ENCODE measurements at places on chromosomes 4 and X. TPM values are rescaled to one million over a fixed set of nuclear protein-coding genes. Genes with fewer than 3 reads are reported as not detected.

PLXNB3 gene
- total RNA-seq = 0.48 TPM

PSAPL1 gene
- not detected for total RNA-seq

GAGE12J gene
- total RNA-seq = not detected

GSPT2 gene
- 10.7 TPM for total RNA-seq

SORCS2 gene
- not detected for total RNA-seq

TEX11 gene
- total RNA-seq = not detected

KIT gene
- total RNA-seq = 0.04 TPM

DSPP gene
- not detected for total RNA-seq

MAGEA1 gene
- not detected for total RNA-seq

RIBC1 gene
- 0.89 TPM for total RNA-seq

HTRA3 gene
- not detected for total RNA-seq

VCX3A gene
- total RNA-seq = not detected

OTUD6A gene
- total RNA-seq = not detected

FAM241A gene
- total RNA-seq = 6.6 TPM

RAB39B gene
- total RNA-seq = 12.3 TPM

SPACA5 gene
- not detected for total RNA-seq

ALG13 gene
- total RNA-seq = 50.9 TPM

GRXCR1 gene
- total RNA-seq = not detected

STS gene
- 2.1 TPM for total RNA-seq

GCNA gene
- total RNA-seq = 2.7 TPM

All from activated CD8-positive, alpha-beta memory T cell treated with anti-CD3 and anti-CD28 coated beads for 36 hours (primary cell).